Caco-2 (cell line): ENCODE measurements at places on chromosomes 4 and X.

DNA sequence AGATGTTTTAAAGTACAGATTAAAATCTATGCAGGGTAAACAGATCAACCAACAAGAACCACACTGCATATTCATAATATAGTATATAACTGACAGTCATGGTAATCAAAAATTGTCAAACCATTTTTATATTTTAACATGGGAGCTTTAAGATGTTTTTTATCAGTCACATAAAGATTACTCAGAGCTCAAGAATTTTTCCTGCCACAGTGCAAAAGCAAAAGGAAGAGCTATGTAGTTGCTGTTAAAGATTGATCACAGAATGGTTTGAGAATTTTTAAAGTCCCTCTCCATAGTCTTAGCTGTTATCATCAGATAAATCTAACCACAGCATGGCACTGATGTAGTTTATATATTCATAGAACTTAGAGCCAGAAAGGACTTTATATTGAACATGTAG lies 8.5 kb downstream of the RAB9B start:
- DNase-seq: no peak

- no peak for DNase-seq
These were observed 306.8 kb upstream of the ANXA10 start for GRCh38 chr4:167785523-167785922.

DNA sequence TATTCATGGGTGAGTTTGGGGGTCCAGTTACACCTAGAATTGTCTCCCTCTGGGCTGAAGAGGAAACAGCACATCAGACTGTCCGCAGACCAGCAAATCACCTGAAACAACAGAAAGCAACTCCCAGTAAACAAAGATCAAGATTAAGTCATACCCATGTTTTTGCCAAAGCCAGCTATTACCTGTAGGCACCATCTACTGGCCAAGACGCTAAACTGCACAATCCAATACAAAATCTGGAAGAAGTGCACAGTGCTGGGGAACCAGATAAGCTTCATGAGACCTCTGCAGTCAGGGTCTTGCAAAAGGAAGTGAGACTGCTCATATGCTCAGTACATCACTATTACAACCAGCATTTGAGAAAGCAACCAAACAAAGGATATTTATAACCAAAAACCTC lies 157.5 kb upstream of the ITM2A start:
- DNase-seq: no peak

- peak; percentile 14 for DNase-seq
These were observed 141.7 kb upstream of the SCML1 start for GRCh38 chrX:17595456-17596035.

DNA sequence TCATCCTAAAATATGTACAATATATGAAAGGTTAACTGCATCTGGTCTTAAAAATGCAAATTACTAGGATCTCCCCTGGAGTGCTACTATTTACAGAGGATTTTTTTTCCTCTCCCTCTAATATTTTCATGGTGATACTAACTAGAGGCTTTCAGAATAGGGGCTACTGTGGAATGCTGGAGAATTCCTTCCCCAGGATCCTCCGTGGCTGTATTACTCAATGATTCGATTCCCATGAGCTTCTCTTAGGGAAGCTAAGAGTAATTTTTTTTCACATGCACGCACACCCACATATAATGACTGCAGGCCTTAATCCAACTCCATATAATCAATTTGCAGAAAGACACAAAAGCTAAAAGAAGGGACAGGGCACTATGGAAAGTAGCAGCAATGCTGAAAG lies 184.7 kb downstream of the ARHGAP6 start:
- no peak for DNase-seq

DNA sequence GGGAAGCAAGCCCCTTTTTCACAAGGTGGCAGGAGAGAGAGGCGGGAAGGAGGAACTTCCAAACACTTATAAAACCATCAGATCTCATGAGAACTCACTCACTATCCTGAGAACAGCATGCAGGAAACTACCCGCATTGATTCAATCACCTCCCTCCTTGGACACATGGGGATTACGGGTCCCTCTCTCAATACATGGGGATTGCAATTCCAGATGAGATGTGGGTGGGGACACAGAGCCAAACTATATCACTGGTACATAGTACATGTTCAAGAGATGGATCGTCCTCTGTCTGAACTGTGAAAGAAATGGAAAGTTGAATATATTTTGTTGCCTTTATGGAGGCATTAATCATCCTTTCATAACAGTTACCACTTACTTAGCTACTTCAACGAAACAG lies 12.8 kb downstream of the EREG start:
- DNase-seq: no peak

DNA sequence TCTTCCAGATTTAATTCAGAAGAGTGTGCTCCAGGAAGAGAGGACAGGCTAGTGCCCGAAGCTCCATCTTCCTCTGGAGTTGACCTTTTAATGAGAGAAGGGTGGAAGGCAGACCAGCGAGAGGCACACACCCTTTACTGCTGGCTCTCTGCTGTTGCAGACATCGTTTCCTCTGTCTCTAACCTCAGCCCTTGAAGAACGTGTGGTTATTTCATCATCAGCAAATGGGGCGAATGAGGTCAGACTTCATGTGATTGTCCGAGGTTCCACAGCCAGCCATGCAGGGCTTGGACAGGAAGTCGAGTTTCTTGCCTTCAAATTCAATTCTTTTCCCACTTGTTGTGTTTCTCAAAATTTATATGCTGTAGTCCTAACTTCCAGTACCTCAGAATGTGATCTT lies 155.2 kb upstream of the MSX1 start:
- DNase-seq: no peak

DNA sequence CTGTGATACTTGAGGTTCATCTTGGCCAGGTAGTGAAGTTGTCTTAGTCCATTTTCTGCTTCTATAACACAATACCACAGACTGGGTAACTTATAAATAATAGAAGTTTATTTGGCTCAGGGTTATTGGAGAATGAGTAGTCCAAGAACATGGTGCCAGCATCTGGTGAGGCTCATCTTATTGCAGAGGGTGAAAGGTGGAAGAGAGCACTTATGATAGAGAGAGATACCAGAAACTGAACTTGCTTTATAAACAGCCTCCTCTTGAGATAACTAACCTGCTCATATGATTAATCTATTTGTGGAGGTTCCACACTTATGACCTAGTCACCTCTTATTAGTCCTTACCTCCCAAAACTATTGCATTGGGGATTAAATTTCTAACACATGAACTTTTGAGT lies 1.6 kb downstream of the C4orf51 start:
- DNase-seq: no peak

- no peak for DNase-seq
These were observed 19.8 kb upstream of the FMR1 start for GRCh38 chrX:147891896-147892295.

- no peak for DNase-seq
These were observed 222.1 kb downstream of the CAMK2D start for GRCh38 chr4:113539408-113539807.

DNA sequence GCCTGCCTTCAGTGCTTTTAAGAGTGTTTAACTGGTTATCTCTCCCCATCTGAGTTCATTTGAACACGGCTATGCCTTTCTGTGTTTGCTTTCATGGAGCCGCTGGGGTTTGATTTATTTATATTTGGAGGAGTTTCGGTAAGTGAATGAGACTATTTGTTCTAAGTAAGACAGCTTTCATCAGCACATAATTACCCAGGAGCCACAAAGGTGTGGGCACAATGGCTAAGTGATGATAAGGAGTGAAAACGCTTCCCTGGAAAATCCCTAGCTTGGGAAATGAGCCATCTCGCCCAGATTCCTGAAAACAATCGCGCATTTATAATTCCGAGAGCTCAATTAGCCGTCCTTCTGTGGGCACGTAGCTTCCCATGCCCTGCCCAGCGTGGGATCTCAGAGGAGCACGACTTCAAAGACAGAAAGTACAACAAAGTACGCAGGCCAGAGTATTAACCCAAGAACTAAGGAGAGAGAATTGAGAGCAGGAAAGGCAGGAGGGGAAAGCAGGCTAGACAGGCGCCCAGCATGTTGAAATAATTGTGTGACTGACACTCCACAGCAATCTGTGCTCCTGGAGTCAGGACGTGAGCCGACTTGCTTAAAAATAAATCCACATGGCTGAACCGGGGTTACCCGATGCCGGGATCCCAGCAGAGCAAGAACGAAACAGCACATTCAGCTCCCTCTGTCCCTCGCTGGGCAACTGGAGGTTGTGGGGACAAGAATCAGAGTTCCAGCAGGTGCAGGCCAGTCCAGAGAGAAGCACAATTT lies 99.0 kb downstream of the DHRSX start:
- no peak for DNase-seq

GRCh38 chr4:77284036-77284435 lies 127.0 kb downstream of the CCNG2 start:
- no peak for DNase-seq

GRCh38 chrX:82721891-82722290 lies 786.2 kb upstream of the POU3F4 start:
- DNase-seq: no peak

DNA sequence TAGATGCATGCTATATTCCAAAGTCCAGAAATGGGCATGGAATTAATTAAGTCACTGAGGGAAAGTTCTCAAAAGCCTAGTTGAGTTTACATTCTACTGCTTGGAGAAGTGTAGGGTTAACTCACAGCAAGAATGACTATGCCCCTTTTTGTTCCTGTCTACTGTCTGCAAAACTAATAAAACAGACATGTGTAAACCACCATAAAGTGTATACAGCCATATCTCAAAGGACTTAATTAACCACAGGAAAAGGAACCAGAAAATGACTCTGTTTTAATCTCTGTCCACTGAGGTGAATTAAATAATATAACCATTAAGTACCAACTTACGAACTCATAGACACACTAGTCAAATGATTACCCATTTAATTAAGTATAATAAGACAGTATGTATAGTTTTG lies 84.9 kb downstream of the PRDM5 start:
- no peak for DNase-seq

DNA sequence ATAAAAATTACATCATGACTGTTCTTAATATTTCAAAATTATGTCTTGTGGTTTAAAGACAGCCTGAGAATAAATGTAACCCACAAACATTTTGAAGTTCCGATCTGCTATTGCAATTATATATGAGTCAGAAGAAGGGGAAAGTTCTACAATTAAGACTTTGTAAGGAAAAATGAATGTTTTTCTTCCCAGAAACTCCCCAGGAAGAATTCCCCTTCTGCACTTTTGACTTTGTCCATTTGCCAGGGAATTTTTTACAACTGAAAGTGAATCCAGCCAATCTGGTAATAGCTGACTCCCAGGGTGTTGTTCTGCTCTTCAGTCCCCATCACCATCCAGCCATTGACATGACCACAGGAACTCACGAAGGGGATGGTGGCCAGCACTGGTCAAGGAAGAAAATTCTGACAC lies 61.6 kb upstream of the NOCT start:
- no peak for DNase-seq

DNA sequence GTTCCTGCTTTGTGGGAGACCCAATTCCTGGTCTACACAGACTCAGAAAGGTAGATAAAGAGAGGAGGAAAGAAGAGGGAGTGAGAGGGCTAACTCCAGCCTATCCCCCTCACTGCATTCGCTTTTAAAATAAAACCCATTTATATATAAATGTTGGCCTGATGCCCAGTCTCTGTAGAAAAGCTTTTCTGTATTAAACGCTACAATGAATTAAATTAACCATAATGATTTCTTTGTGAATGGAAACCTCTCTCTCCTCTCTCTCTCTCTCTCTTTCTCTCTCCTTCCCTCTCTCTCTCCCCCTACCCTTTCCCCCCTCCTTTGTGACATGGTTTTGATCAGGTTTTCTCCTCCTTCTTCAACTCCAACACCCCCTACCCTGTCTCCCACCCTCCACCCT lies 34.8 kb downstream of the PJA1 start:
- no peak for DNase-seq
